ENCODE measurements at places on chromosomes 16 and 17. TPM values are rescaled to one million over a fixed set of nuclear protein-coding genes. Genes with fewer than 3 reads are reported as not detected.

Gene HS3ST3A1
- polyA plus RNA-seq = 6.1 TPM

Gene ASB16
- polyA plus RNA-seq = 0.21 TPM

Gene USP6
- polyA plus RNA-seq = 1.3 TPM

Gene ANKRD40CL
- not detected for polyA plus RNA-seq

Gene HSBP1
- polyA plus RNA-seq = 832 TPM

Gene KRT40
- not detected for polyA plus RNA-seq

Gene FBXW10
- not detected for polyA plus RNA-seq

Gene ABCC12
- polyA plus RNA-seq = not detected

Gene NKD1
- polyA plus RNA-seq = 2.5 TPM

Gene ZNF287
- 10.1 TPM for polyA plus RNA-seq

Gene NF1
- 11.9 TPM for polyA plus RNA-seq

Gene OTOP3
- not detected for polyA plus RNA-seq

Gene C16orf46
- polyA plus RNA-seq = 1.3 TPM

Gene PRSS22
- polyA plus RNA-seq = 1.3 TPM

Gene HAS3
- polyA plus RNA-seq = 7.3 TPM

Gene TBC1D28
- not detected for polyA plus RNA-seq

Gene BBS2
- 11.4 TPM for polyA plus RNA-seq

Gene MATCAP1
- polyA plus RNA-seq = 13.3 TPM

Gene CRHR1
- polyA plus RNA-seq = 0.09 TPM

Gene HLF
- polyA plus RNA-seq = not detected

All from GM23338 (cell line).